ENCODE measurements at places on chromosomes 4 and X.

GRCh38 chrX:41234962-41235361, 99.0 kb upstream of the DDX3X start:
- no peak for DNase-seq

DNA sequence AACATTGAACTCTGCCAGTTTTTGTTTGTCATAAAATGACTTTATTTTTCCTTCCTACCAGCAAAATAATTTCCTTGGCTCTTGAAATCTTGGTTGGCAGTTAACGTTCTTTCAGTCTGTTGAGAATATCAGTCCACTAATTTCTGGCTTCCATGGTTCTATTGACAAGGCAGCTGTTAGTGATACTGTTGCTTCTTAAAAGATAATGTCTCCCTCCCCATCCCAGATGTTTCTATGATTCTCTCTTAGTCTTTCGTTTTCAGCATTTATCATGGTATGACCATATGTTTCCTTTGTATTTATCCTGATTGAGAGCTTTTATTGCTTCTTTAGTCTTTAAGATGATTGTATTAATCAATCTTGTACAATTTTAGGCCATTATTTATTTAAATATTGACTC, 81.1 kb upstream of the STK26 start:
- no peak for DNase-seq

DNA sequence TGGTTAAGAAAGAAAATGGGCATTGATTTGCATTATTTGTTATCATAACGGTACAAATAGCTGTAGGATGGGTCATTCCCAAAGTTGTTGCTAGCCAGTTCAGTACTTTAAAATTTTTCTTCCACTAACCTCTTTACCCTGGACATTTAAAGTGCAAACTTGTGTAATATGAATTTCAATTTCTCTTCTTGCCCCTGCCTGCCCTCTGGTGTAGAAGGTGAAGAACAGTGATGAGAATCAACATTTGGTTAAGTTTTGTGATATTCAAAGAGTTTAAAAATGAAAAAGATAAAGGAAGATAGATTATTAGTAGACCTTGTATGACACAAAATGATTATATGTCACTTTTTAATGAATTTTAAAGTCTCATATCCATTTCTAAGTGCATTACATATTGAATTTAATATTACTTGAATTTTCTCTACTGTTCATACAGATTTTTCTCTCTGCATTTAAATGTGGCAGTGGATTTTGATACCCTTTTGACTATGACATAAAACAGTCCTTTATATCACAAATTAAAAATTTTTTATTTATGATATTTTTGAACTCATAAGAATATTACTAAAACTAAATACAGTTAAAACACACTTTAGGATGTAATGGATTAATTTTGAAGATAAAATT, 337.7 kb downstream of the BMPR1B start:
- DNase-seq = no peak

DNA sequence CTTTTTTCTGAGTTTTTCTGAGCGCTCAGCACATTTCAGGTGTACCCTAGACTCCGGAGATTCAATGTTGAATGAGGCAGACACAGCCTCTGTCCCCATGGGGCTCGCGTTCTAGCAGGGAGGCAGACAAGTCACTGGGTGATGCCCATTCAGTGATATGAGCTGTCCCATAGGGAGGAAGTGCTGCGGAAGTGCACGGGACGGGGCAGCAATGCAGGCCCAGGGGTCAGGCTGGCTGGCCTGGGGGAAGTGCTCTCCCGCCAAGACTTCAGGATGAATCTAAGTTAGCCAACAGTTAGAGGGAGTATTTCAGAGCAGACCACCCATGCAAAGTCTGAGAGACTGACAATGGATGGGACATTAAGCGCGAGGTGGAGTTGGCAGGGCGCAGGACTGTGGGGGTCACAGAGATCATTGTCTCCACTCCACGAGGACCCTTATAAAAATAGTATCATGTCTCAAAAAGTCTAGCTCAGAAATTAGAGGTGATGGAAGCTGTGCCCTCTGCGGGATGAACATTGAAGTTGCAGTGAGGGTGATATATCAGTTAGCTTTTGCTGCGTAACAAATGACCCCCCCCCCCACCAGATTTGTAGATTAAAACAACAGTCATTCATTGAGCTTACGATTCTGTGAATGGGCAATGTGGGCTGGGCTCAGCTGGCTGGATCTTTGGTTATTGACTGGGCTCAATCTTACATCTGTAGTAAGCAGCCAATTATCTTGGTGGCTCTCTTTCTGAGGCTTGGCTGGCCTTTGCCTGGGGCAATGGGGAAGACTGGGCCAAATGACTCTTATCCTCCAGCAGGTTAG, 16.4 kb downstream of the PSAPL1 start:
- no peak for DNase-seq

DNA sequence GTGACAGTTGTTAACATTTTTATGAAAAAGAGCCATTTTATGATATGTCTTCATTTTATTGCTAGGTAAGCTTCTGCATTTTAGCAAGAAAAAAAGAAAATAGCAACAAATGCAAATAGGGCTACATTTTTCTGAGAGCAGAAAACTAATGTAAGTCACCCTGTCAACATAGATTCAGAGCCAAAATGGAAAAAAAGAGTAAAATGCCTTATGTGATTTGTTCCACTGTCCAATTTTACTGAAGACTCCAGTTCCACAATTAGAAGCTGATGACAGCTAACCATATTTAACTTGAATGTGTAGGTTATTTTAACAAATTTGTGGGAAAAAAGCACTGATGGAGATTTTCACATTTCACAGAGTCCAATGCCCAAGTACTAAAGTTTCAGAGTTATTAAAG, 772.3 kb downstream of the FAT4 start:
- no peak for DNase-seq

DNA sequence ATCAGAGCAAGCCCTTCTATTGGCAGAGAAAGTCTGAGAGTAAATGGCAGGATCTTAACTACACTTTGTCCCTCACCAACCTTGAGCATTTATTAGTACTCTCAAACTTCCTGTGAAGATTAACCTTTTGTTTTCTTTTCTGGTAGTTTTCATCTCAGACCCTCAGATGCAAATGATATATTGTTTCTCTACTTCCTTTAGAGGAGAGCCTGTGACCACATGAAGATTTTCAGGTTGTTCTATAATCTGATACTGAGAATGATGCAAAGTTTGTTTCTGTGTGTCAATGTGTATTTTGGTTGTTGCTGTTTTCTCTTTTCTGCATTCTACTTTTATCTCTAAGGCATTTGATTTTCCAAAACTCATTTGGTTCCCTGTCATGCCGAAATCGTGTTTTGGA, 165.8 kb upstream of the CYSLTR1 start:
- DNase-seq = no peak

DNA sequence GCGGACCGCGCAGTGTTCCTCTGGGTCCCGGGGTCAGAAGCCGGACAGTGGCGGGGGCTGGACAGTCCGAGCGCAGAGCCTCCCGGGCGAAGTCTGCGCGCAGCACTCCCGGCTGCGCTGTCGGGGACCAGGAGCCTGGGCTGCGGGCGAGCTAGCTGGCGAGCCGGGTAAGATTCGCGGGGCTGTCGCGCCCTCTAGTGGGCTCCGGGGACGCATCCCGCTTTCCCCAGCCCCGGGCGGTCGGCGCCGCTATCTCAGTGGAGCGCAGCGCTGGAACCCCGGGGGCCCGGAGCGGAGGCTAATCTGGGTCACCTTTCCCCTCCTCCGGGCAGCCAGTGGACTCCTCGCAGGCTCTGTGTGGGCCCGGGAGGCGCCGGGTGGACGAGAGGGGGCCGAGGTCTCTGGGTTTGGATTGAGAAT, 4.2 kb downstream of the PDGFRA start:
- peak; percentile 88 for DNase-seq

- DNase-seq = no peak
Observed at GRCh38 chr4:88285235-88285653, 883 bp upstream of the PPM1K start.

- no peak for DNase-seq
Observed at GRCh38 chr4:101074326-101074725, 273.0 kb downstream of the PPP3CA start.
